Heart right ventricle (tissue), 16 donors: ENCODE measurements at places on chromosomes 7 and 10. TPM values are rescaled to one million over a fixed set of nuclear protein-coding genes. Genes with fewer than 3 reads are reported as not detected.
A peak's percentile ranks its signal among the peaks of the same experiment; 100 is the strongest.

UCN3 gene
- total RNA-seq, result not detected

EMX2 gene
- 0.17 TPM for total RNA-seq

GRCh38 chr7:832167-832967 lies at the start of gene SUN1:
SUN1 (plus strand) TSS chr7:832476; CDS start chr7:832525, 49 bp downstream.
- DNase-seq, result no peak

DNA sequence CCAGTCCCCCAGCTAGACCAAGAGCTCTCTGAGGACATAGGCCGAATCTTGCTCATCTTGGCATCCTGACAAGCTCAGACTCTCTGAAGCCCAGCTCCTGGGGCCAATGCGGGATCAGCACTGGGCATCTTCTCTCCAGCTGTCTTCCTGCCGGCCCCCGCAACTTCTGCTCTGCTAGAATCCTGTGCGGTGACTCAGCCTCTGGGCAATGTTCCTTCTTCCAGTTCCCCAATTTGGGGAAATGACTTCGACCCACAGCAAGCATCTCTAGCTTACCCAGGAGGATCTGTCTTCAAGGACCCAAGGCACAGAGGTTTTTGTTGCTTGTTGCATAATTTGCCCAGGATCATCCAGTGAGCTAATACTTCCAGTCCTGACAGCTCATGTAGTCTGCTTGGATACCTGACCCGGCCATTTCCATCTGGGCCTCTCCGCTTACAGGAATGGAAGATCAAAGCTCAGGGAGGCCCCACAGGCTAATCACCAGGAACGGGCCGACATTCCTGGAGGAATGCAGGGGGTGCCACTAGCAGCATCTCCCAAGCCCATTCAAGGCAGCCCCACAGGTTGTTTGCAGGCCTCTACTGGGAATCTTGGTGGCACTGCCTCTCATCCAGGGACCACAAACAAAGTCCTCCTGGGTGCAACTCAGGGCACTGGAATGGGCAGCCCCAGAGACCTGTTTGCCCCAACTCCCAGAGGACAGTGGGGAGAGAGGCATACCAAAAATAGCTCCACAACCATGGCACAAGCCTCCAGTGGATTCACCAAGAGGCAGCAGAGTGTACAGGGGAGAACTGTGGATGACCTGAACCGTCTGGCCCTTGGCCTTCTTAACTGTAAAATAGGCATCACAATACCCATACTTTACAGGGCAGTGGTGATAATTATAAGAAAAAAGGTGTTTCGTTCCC lies 151.9 kb downstream of the NEURL1 start:
- peak; percentile 69 for DNase-seq

- no peak for DNase-seq
These were observed 247.4 kb downstream of the KIAA1217 start for GRCh38 chr10:24456322-24456721.

DNA sequence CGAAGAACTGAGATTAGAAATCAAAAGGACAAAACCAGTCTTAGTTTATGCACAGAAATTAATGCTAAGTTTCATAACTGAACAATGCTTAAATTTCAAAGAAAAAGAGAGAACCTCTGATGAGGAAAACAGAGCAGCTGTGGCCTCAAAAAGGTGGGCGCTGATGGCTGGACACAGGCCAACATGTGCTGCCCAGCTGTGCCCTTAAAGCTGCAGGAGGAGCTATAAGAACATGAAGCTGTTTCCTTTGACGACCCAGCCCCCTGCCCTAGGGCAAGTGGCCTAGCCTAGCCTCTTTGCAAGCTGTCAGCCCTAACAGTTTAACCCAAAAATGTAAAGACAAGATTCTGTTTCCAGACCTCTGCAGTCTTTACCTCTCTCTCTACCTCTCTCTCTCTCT lies 107.7 kb downstream of the GRID1 start:
- DNase-seq, result no peak

GRCh38 chr10:28668363-28669226 lies 8.7 kb upstream of the BAMBI start:
- no peak for DNase-seq

- peak; percentile 38 for DNase-seq
These were observed 319.3 kb upstream of the GHITM start for GRCh38 chr10:83820033-83820432.
